Cortex of kidney (tissue), 1 donor: ENCODE measurements at places on chromosomes 7 and 10.

- DNase-seq: no peak
Observed at GRCh38 chr10:5945561-5946418, 31.6 kb downstream of the IL15RA start.

DNA sequence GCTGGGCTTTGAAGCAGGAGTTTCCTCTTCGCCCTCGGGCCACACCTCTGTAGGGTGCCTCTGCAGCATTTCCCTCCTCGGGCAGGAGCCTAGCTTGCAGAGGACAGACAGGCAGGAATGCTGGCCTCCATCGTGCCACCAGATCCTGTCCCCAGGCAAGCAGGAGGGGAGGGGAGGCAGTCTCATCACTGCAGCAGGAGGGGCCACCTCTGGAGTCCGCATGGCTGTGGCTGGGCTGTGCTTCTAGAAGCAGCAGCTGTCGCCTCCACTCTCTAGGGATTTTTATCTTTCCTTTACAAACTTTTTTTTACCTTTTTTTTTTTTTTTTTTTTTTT is 181.4 kb downstream of the CUX1 start:
- DNase-seq: no peak

DNA sequence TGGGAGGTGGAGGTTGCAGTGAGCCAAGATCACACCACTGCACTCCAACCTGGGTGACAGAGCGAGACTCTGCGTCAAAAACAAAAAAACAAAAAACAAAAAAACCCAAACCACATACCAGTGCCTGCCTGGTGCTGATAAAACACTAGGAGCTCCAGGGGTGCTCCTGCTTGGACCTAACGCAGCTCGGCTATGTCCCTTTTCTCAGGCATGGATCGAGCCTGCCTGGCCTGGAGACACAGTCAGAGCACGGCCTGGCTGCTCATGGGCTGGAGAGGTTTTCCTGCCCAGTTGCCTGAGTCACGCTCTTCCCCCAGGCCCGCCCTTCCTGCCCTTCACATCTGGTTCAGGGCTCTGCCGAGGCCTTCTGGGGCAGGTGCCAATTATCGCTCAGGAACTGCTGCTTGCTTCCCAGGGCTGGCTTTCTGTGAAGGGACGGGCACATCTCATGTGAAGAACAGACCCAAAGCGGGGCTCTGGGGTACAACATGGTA is 12.6 kb upstream of the NPFFR1 start:
- DNase-seq: no peak

GRCh38 chr7:130379921-130380860 is at the start of gene CPA1:
Gene CPA1, plus strand, starts transcription at chr7:130380494. Its CDS starts 27 bp downstream, at chr7:130380521.
- no peak for DNase-seq

DNA sequence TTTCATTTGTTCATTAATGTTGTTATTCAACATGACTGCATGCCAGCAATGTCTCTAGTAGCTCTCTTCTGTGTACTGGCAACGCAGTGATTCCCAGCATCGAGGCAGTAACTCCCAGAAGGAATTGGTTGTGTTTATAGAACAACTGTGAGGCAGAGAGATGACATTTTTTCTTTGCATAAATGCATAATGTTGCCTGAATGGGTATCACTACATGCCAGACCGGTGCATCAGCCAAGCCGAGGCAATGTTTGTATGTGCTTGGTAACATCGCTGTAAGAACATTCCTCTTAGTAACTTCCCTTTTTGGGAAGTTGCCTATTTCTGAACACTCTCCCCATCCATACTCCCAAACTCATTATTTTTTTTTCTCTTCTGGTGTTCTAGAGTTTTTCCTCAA is 182.9 kb downstream of the HTR7 start:
- no peak for DNase-seq

- DNase-seq: no peak
Observed at GRCh38 chr7:602341-603141, 82.9 kb upstream of the PDGFA start.

DNA sequence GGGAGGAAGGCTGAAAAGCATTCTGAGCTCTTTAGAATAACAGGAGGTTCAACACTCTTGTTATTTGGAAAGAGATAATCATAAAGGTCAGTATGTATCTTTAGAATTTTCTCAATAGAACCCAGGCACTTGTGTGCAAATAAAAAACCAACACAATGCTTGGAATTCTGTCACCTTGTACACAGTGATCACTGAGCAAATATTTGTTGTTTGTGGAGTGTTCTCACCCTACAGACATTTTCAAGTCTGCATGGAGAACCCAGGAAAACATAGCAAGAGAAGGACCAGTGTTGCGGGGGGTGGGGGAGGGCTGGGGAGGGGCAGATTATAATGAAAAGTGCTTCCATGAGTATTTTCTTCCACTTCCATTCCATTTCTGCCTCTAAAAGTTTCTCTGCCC is 87.4 kb downstream of the FAM107B start:
- no peak for DNase-seq

DNA sequence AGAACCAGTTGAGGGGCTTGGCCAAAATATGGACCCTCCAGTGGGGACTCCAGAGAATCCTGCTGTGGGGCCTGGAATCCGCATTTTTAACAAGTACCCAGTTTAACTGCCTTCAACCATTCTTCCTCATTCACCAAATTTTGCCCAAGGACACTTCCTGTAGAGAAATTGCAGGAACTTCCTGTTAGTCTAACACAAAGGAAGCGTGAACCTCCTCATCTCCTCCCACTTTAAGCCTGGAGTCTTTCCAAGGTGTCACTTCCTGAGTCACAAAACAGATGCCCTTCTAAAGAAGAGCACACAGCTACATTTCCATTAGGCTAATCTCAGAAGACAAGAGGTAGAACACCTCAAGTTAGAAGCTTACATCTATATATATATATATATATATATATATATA is 188.4 kb downstream of the PPP1R17 start:
- no peak for DNase-seq

DNA sequence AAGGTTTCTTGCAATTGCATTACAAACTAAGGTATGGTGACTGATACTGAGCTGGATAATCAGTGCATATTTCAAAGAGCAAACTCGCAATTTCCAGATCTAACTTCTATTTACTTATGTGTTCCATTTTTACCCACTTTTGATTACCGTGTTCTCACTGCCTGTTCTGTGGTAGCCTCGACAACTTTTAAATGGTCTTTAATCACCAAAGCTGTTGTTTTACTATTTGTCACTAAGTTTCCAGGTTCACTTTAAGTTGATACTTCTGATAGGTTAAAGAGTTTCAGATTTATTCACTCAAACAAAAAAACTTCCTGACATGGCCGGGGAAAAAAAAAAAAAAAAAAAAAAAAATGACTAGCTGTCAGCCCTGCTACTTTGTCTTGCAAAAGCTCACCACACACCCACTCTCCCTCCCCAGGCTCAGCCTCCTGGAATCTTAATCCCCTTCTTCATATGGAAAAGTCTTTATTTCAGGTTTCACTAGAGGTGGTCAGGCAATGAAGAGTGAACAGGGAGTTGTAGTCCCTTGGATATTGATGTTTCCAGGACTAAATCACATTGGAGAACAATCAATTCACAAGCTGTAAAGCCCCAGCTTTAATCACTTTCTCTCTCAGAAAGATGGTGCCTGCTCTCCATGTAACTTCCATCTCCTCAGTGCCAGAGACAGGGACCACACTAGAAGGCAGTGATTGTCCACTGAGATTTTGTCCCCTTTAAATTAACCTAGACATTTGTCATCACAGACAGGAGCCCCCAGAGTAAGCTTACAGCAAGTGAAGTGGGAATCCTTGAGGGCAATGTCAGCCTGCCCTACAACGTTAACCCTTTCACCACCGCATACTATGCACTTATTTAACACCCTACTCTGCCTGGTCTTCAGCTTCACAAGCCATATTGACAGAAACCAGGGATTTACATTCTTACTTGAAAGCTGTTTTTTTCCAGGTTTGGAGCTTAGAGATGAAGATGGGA is 749.1 kb upstream of the SORCS1 start:
- no peak for DNase-seq
